Stimulated activated CD8-positive, alpha-beta memory T cell treated with anti-CD3 and anti-CD28 coated beads, Interleukin-4, amount 100 ng/mL, for 1 hour (primary cell): ENCODE measurements at places on chromosomes 1 and 21.

GRCh38 chr1:220353229-220354012 is 81.2 kb upstream of the RAB3GAP2 start:
- no peak for DNase-seq

DNA sequence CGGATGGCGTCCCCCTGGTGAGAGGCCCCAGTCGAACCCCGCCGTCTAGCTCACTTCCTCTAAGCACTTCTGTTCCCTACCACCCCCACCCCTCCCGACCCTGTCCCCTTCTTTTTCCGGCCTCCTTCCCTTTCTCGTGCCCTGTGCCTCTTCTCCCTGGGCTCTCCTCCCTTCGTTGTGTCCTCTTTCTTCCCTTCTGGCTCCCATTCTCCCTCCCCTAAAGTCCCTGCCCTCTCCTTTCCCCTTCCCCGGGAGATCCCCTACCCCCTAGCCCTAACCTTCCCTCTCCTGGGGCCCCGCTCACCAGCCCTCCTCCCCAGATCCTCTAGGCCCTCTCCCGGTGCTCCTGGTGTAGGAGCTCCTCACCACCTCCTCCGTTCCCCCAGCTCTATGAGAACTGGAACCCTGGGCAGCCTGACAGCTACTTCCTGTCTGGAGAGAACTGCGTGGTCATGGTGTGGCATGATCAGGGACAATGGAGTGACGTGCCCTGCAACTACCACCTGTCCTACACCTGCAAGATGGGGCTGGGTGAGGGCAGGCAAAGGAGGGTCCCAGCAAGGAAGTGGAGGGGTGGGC is 15.9 kb downstream of the BCAN start:
- DNase-seq, result no peak

DNA sequence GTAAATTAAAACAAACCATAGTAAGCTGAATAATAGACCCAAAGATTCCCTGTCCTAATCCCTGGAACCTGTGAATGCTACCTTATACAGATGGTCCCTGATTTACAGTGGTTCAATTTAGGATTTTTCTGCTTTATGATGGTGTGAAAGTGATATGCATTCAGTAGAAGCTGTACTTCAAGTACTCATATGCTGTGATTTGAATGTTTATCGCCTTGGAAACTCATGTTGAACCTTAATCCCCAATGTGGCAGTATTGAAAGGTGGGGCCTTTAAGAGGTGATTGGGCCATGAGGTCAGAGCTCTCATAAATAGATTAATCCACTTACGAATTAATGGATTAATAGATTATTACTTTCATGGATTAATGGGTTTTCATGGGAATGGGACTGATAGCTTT is 10.6 kb upstream of the RRP15 start:
- no peak for DNase-seq

DNA sequence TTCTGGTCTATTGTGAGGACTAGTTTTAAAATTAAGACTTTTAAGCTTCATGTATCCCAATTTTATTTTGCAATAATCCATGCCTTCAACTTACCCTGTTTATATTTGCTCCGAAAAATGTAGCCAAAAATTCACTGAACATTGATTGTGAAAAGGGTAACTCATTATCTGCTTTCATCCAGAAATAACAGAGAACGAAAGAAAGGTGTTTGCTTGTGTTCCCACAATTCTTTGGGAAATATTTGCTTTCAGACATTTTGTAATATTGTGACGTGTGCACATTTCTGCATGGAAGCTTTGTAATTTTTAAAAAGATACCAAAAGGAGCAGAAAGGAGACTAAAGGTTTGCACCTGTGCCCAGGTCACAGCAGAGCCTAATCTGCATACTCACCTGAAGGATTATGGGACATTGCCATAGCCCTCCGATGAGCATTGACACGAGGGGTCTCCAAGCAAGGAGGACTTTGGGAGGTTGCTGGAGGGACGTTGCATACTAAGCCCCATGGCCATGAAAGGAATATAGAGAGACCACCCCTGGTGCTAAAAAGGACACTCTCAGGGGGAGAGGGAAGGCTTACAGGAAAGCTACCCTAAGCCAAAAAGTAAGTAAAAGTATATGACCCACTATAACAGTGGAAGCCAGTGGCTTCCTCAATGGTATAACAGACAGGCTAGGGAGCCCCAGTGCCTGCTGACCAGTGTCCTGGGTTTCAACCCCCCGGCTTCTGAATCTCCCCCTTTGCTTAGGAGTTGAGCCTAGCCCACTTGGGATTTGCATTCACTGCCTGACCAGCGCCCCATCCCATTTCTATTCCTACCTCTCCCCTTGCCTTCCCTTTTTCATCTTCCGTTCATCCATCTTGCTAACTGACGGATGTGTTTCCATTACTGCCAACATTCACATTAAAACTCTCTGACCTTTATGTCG is 148.6 kb upstream of the ZC3H12A start:
- DNase-seq, result no peak

- no peak for DNase-seq
Measured at GRCh38 chr1:234848972-234849649, 239.1 kb upstream of the IRF2BP2 start.

DNA sequence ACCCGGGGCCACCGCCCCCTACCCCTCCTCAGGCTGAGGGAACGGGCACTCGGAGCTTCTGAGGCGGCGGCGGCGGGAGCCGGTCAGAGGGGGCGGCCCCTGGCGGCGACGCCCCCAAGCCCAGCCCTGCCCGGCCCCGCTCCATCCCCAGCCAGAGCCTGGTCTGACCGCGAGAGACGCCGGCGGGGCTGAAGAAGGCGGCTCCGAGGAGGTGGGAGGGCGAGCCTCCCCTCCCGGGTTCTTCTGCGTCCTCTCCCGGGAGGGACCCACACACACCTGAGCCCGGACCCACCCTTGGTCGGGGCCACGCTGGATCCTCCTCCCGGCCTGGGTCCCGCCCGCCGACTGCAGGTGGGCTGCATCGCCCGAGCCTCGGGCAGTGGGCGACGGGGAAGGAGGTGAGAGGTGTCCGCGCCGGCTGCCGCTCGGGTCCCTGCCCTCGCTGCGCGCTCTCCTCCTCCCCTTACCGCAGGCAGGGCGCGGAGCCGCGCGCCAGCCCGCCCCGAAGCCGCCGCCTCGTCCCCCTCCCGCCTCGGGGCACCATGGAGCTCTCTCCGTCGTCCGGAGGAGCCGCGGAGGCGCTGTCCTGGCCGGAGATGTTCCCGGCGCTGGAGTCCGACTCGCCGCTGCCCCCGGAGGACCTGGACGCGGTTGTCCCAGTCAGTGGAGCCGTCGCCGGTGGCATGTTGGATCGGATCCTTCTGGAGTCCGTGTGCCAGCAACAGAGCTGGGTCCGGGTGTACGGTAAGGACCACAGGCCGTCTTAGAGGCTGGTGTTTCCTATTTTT is at the start of gene RASAL2:
Gene RASAL2, plus strand, starts transcription at position 154 of the 788 bp plus-strand sequence. Its CDS starts 389 bp downstream, at position 543.
- DNase-seq, result no peak

GRCh38 chr1:34590211-34590623 is 164.6 kb upstream of the GJB5 start:
- DNase-seq, result no peak

DNA sequence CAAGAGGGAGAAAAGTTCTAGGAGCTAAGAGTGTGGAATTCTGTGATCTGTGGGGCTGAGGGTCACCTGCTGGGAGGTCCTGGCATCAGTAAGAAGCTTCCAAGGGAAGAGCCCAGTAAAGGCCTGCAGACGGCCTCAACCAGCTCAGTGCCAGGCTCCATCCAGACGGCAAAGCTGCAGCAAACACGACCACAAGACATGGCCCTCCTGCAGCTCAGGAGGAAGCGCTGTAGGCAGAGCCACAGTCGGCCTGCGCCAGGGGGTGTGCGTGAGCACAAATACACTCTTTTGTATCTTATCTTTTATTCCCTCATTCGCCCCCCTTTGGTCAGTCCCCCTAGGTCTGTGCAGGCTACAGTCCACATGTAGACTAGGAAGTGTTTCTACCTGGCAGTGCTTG is 13.4 kb downstream of the C1orf174 start:
- no peak for DNase-seq

DNA sequence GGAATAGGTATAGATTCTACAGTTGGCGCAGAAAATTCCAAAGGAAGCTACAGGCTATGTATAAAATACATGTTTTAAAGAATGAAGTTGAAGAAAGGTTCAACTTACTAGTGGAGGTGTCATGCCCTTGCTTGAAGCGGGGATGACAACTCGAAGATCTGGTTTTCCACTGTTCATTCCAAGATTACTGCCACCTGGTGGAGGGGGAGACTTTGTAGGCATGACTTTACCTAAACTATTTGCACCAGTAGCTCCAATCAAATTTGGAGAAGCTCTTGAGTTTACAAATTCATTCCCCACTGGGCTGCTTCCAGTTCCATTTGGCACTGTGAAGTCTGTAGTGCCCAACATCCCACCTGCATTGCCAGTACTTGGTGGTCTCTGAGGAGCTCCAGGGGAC is 81.7 kb downstream of the AXDND1 start:
- no peak for DNase-seq

- no peak for DNase-seq
Measured at GRCh38 chr1:12081648-12082396, 18.7 kb downstream of the TNFRSF8 start.
